ENCODE measurements at places on chromosomes 1 and 21.

- DNase-seq, result no peak
Measured at GRCh38 chr1:147568551-147568950, 27.2 kb downstream of the BCL9 start.

DNA sequence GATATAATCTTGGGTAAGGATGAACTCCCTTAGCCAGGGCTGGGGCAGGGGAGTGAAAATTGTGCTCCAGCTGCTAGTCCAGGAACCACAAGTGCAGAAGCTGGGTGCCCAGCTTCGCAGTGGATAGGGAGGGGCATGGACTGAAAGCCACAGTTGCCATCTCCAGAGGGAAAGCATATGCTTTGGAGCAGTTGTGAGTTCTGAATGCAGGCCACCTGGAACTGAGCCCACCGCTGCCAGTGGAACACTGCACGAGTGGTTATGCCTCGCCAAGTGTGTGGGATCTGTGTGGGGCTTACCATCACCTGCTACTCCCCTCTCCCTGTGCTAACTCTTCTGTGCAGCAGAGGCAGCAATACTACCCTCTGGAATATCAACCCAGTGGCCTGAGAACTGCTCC is 158.4 kb upstream of the DPT start:
- DNase-seq, result no peak

DNA sequence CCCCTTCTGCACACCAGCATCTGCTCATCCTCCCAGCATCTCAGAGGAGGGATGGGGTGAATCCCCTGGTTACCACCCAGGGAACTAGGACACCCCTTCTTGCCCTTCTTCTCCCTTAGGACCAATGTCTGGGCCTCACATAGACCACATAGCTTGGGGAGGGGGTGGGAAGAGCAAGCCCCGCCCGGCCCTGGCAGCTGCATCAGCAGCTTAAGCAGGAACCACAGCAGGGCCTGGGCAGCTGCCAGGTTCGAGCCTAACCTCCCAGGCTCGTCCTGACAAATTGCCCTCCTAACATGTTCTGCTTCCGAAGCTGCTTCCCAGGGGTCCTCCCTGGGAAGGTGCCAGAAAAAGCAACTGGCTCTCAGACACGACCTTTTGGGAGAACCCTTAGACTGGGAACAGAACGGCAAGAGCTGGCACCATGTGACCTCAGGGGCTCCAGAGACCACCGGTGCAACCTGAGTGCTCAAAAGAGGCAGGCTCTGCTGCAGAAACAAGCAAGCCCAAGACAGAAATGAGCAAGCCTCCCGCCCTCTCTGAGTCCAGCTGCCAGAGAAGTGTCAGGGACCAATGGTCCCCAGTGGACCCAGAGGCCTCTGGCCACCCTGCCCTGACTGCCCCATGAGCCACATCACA is 18.4 kb upstream of the CLSTN1 start:
- DNase-seq, result no peak

GRCh38 chr1:153364766-153365666 is 7.4 kb downstream of the S100A9 start:
- no peak for DNase-seq

- DNase-seq, result peak; percentile 34
Measured at GRCh38 chr1:156664046-156664766, 13.0 kb downstream of the NES start.

DNA sequence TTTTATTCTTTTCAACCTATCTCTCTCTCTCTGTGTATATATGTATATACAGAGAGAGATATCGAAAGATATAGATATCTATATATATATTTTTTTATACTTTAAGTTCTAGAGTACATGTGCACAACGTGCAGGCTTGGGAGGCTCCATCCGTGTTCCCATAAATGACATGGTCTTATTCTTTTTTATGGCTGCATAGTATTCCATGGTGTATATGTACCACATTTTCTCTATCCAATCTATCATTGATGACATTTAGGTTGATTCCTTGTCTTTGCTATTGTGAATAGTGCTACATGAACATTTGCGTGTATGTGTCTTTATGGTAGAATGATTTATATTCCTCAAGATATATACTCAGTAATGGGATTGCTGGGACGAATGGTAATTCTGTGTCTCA is 55.2 kb upstream of the GPR88 start:
- no peak for DNase-seq

DNA sequence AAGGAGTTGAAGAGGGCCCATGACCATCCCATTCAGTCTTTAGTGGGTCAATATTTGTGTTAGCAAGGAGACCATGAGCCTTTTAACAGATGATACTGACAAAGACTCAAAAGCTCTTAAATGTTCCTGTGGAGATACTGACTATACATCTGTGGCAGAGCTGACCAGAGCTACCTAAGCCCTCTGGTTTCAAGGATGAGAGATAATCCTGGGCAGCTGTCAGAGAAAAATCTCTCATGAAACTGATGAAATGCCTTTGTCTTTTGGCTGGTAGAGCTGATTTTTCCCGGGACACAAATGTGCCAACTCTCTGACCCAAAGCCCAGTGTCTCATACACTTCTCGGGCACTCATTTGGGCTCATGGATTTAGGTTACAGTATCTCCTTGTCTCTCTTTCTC is 100.9 kb downstream of the XCL2 start:
- no peak for DNase-seq

GRCh38 chr1:98133131-98133530 is 212.3 kb upstream of the DPYD start:
- no peak for DNase-seq

GRCh38 chr21:38861989-38862683 is 56.4 kb downstream of the ETS2 start:
- no peak for DNase-seq

DNA sequence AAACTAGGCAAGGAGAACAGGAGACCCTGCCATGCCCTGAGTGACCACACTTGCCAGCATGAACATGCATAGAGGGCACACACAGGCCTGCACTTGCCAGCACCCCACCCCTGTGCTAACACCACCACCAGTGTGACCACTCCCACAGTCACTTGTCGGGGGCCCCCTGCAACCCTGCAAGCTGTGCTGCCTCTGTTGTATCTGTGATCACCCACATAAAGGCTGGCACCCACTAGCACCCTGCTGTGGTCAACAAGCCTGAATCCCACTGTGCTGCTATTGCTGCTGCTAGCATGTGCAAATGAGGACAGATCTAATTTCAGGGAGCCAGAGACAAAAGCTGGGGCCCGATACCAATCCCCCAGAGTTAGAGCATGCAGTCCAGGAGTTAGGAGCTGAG is 217.7 kb downstream of the GIPC2 start:
- no peak for DNase-seq

DNA sequence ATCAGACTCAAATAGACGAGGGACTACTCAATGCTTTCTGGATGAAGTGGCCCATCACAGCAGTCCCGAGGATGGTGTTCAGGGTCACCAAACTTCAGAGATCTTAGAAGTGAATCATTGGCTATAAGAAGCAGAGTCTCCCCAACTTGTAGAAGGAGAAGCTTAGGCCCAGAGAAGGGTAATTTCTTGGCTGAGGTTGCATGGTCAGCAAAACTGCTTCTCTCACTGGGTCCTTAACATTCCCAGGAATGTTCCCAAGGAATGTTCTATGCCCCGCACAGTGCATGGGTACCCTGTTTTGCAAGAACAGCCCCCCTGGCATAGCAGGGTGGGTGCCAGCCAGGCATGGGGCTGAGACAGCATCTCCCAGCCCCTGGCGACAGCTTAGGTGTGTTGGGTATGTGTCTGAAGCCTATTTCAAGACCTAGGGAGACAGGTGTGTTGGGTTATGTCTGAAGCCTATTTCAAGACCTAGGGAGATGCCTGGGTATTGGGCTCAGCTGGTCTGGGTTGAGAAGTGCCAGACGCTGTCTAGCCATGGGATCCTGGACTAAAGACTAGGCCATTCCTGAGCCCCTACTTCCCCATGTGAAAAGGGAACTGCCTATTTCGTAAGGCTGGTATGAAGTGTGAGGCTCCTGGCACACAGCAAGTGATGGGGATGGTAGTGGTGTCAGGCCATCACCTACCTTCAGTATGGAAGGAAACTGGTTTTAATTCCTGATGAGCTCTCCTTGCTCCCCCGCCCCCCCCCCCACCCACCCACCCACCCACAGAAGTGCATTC is 26.1 kb downstream of the PADI6 start:
- no peak for DNase-seq

DNA sequence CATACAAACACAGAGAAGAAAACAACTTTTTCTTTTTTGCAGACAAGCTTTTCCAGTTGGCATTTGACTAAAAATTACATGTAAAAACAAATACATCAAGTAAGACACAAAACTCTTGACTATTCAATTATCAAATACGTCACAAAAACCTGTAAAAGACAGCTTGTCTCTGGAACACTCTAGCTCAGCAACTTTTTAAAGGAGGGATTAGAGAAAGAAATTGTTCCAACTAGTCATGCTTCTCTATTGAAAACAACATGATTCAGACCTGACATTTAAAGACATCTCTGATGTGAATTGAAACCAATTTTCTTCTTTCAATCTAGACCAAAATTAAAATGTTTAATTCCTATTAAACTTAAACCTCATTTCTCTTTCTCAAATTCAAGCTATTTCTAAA is 30.3 kb downstream of the SMYD3 start:
- no peak for DNase-seq

GRCh38 chr1:9731051-9731537 is 79.6 kb downstream of the PIK3CD start:
- DNase-seq, result no peak

GRCh38 chr21:38688068-38688467 is 117.7 kb upstream of the ETS2 start:
- DNase-seq, result peak; percentile 31

GRCh38 chr1:30755746-30756145 is 1.8 kb downstream of the LAPTM5 start:
- no peak for DNase-seq

DNA sequence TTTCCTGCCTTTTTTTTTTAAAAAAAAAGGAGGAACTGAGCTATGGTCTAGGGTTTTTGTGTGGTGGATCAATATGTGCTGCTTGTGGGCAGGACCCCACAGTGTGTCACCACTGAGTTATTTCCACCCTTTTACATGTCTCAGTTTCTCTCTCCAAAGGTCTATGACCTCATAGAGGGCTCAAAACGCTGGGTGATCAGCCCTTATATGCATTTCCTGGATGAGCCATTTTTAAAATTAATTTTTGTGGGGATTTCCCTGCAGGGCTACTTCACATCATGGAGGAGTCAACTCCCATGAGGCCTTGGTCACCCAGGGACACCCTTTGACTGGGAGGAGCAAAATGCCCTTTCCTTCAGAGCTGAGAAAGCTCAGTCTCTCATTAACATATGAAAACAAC is 20.7 kb upstream of the HAO2 start:
- DNase-seq, result no peak

GRCh38 chr1:106910798-106911197 is 145.7 kb upstream of the PRMT6 start:
- no peak for DNase-seq

GRCh38 chr1:205042911-205043806 is at the start of gene CNTN2:
Gene CNTN2 (plus strand): TSS chr1:205043212. CDS start chr1:205053186, 9,974 bp downstream.
- no peak for DNase-seq

DNA sequence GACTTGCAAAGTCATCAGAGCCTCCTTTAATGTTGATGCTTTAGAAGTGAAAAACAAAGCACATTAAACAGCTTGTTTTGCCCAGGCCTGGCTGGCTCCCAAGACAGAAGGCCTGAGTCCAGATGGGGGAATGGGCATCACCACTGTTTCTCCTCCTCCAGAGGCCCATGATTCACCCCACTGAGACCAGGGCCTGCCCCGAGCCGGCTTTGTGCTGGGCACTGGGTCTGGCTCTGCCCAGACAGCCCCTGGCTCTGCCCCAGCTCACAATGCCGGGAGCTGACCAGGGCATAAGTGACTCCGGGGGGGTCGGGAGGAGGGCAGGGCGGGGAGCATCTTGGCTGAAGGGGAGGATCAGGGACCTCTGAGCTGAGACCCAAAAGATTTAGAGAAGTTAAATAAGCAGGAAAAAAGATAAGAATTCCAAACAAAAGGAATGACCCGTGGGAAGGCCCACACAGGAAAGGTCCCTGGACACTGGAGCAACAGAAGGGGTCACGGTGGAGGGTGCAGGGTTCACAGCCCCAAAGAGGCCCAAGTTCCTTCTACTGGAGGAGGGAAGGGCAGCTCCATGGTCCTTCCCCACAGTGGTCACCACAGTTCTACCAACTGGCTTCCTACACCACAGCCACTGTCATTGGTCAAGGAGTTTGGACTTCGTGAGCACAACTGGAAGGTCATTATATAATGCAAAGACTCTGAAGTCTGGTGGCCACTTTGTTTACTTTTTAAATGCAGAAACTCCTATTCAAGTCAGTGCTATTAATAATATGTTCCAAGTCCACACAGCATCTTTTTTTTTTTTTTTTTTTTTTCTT is 5.5 kb downstream of the C2CD2 start:
- no peak for DNase-seq

DNA sequence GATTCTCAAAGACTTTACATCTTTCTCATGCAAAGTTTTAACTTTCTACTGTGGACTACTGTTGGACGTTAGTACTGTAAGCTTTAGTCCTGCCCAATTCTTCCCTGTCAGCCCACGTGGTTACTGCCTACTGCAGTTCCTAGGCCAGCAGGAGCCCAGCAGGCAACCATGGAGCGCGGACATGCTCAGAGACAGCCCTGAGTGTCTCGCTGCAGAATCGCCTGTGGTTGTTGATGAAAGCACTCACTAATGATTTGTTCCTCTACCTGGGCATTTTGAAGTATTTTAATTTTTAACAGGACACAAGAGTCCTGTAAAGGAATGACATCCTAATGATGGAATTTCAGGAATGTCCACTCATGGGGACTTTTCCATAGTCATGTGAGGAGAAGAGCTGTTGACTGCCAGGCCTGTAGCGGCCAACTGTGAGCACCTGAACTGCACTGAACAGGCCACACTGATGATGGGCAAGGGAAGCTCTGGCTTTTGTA is 44.1 kb downstream of the PGBD5 start:
- DNase-seq, result no peak

- DNase-seq, result no peak
Measured at GRCh38 chr21:34008618-34009017, 64.8 kb upstream of the MRPS6 start.

DNA sequence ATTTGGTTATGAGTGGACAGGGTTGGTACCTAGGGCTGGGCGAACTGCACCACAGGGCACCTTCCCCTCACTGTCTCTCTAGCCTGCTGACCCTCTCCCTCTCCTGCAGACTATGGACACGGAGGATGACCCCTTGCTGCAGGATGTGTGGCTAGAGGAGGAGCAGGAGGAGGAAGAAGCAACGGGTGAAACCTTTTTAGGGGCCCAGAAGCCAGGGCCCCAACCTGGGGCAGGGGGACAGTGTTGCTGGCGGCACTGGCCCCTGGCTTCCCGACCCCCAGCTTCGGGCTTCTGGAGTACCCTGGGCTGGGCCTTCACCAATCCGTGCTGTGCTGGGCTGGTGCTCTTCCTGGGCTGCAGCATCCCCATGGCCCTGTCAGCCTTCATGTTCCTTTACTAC is 21.9 kb downstream of the DISP3 start:
- no peak for DNase-seq
